Aorta (tissue), 5 donors: ENCODE measurements at places on chromosomes 3 and 15. TPM values are rescaled to one million over a fixed set of nuclear protein-coding genes. Genes with fewer than 3 reads are reported as not detected.

Gene CCR1
- total RNA-seq = 13.9 TPM

Gene ADAMTSL3
- total RNA-seq = 54.8 TPM

Gene RASGRF1
- 0.15 TPM for total RNA-seq

DNA sequence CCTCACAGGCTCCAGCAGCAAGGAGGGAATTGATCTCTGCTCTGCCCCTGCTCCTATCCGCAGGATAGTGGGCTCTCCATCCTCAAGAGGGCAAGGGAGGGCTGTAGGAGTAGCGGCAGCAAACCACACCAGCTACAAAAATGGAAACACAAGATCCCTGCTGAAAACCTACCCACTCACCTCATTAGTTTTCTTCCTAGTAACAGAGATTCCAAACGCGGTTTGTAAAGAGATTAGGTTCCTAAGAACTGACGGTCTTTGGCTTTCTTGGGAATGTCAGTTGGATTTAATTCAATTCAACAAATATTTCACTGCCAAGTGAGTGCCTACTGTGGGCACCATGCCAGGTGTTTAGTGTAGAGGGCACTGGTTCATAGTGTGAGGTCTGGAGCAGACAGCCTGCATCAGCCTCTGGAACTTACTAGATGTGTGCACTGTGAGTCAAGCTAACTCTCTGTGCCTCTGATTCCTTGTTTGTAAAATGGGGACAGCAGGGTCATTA, 84.7 kb downstream of the MRPL46 start:
- no peaks in the 10 kb centered on the region for H3K4me1 ChIP-seq
- no peaks in the 10 kb centered on the region for H3K27me3 ChIP-seq
- DNase-seq = no peak
- H3K27ac ChIP-seq = no peak overlapping the region
- H3K36me3 ChIP-seq = no peaks in the 10 kb centered on the region

Gene XPC
- total RNA-seq = 36.7 TPM

GRCh38 chr3:170997961-170998913, 28.3 kb downstream of the SLC2A2 start:
- H3K27ac ChIP-seq = no peak overlapping the region
- no peak for DNase-seq
- H3K4me1 ChIP-seq = no peaks in the 10 kb centered on the region
- H3K4me3 ChIP-seq = no peak overlapping the region
- H3K27me3 ChIP-seq = no peaks in the 10 kb centered on the region

Gene SKOR1
- 1.2 TPM for total RNA-seq

GRCh38 chr3:78906245-78906644, 861.6 kb downstream of the ROBO1 start:
- no peaks in the 10 kb centered on the region for H3K27me3 ChIP-seq
- H3K27ac ChIP-seq = no peak overlapping the region
- H3K4me3 ChIP-seq = no peak overlapping the region
- no peak for DNase-seq
- H3K4me1 ChIP-seq = no peaks in the 10 kb centered on the region
- H3K36me3 ChIP-seq = no peaks in the 10 kb centered on the region

- no peak overlapping the region for H3K4me3 ChIP-seq
- H3K27ac ChIP-seq = no peak overlapping the region
These were observed 77.8 kb upstream of the WDR72 start for GRCh38 chr15:53837263-53837662.

DNA sequence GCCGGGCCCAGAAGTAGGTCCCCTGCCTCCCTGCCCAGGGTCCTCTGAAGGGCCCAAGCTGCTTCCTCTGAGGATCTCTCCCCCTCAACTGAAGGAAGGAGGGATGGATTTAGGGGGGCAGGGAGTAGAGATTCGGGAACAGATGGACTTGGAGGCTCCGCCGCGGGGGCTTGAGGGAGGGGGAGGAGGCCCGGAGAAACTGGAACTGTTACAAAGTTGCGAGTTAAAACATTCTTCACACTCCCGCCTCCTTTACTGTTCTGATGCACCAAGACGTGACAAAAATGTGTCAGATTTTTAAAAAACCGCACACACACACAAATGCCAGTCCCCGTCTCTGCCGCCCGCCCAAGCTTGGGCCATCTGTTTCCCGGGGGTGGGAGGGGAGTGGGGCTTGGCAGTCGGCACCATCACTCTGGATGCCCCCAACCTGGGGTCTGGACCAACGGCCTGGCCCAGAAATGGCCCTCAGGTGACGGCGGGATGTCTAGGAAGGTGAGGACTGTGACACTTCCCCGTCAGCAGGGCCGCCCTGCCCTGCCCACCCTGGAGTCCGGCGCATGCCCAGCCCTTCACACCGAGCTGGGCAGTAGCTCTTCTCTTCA, 25.0 kb upstream of the LINGO1 start:
- DNase-seq = no peak
- no peaks in the 10 kb centered on the region for H3K27me3 ChIP-seq
- H3K4me3 ChIP-seq = no peak overlapping the region
- H3K27ac ChIP-seq = no peak overlapping the region
- no peaks in the 10 kb centered on the region for H3K4me1 ChIP-seq

- H3K36me3 ChIP-seq = no peaks in the 10 kb centered on the region
- no peak for DNase-seq
- no peaks in the 10 kb centered on the region for H3K27me3 ChIP-seq
These were observed 7.1 kb downstream of the CSPG5 start for GRCh38 chr3:47571391-47572175.

DNA sequence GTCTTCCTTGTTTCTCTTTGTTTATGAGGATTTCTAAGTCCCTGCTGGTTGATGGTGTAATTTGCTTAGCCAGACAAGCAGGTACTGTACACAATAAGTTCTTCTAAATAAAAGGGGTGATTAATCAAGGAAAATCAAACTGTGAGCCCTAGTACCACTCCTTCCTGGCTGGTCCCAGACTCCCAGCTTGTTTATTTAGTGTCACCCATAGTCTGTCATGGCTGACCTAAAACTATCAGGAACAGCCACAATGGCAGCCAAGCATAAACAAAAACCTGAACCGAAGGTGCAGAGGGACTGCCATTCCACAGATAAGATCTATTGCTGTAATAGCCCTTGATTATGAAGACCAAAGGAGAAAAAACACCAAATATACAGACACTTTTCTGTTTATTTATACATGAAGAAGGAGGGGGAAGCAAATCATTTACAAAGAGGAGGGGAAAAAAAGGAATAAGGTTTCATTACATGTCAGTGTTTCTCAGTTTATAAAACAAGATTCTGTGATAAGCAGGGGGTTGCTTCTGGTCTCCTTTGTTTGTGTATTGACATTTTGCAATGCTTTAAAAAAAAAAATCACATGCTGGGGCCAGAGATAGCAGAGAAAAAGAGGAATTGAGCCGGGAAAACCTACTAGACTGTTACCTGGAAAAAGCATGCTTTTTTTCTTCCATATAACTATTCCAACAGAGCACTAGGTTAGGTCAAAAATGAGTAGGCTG, 182.4 kb upstream of the DPH6 start:
- H3K4me1 ChIP-seq = no peaks in the 10 kb centered on the region
- H3K36me3 ChIP-seq = no peaks in the 10 kb centered on the region
- DNase-seq = no peak
- no peak overlapping the region for H3K27ac ChIP-seq
- H3K27me3 ChIP-seq = no peaks in the 10 kb centered on the region
- no peak overlapping the region for H3K4me3 ChIP-seq

DNA sequence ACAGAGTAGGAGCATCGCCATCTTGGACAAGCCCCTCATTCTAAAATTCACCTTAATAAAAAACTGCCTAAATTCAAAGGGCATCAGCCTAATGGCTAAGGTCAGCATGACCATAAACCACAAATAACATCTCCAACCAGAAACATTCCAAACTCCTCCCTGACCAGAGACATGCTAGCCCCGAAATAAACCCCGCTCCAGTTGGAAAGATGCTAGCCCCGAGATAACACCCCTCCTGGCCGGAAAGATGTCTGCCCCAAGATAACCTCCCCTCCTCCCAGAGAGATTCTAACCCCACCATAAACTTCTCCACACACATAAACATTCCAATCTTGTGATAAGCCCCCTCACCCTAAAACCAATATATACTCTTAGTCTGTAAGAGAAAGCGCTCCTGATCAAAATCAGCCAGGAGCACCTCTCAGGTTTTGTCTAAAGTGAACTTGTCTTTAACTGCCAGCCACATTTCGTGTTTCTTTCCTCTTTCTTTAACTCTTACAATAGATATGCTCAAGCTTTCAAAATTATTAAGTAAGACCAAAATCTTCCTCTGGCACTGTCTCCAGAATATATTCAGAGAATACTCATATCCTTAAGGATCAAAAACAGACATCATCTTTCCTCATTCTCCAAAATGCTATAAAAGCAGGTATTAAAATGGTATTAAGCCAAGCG, 104.1 kb downstream of the GSK3B start:
- no peaks in the 10 kb centered on the region for H3K27me3 ChIP-seq
- H3K36me3 ChIP-seq = no peaks in the 10 kb centered on the region
- H3K4me1 ChIP-seq = no peaks in the 10 kb centered on the region
- DNase-seq = no peak
- no peak overlapping the region for H3K27ac ChIP-seq
- no peak overlapping the region for H3K4me3 ChIP-seq

GRCh38 chr15:62066663-62067447, at the start of gene C2CD4A:
Gene C2CD4A, plus strand, starts transcription at chr15:62066977. Its CDS starts 637 bp downstream, at chr15:62067614.
- no peaks in the 10 kb centered on the region for H3K27me3 ChIP-seq
- H3K4me3 ChIP-seq = peak within 1 kb of the TSS; percentile 49
- DNase-seq = peak; percentile 88
- H3K4me1 ChIP-seq = no peaks in the 10 kb centered on the region

- H3K36me3 ChIP-seq = no peaks in the 10 kb centered on the region
- no peak overlapping the region for H3K27ac ChIP-seq
- no peak for DNase-seq
- no peaks in the 10 kb centered on the region for H3K27me3 ChIP-seq
These were observed 144.0 kb downstream of the SEMA6D start for GRCh38 chr15:47861111-47861903.

GRCh38 chr15:70167155-70167554, 69.4 kb upstream of the TLE3 start:
- H3K27me3 ChIP-seq = no peaks in the 10 kb centered on the region
- no peak for DNase-seq
- H3K27ac ChIP-seq = no peak overlapping the region

Gene ZNF620
- 5.1 TPM for total RNA-seq

Gene HCN4
- not detected for total RNA-seq

GRCh38 chr15:85172846-85173490, 191.3 kb downstream of the PDE8A start:
- no peaks in the 10 kb centered on the region for H3K36me3 ChIP-seq
- H3K27me3 ChIP-seq = no peaks in the 10 kb centered on the region
- H3K4me3 ChIP-seq = no peak overlapping the region
- H3K27ac ChIP-seq = no peak overlapping the region
- no peak for DNase-seq

DNA sequence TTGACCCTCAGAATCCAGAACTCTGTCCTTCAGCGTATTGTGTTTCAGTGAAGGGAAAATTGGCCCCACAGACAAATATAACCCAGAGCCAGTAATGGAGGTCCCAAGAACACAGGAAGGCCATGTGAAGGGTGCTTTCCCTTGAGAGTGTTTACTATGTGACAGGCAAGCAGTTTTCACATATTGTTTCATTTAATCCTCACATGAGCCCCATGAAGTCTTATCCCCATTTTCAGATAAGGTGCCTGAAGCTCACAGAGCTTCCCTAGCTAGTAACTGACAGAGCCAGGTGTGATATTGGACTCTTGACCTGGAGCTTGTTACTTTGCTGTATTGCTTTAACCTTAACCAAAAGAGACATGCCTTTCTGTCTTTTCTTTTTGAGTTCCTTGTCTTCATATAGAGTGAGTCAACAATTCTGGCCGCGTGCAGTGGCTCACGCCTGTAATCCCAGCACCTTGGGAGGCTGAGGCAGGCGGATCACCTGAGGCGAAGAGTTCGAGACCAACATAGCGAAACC, 9.4 kb upstream of the DVL3 start:
- H3K27me3 ChIP-seq = no peaks in the 10 kb centered on the region
- no peak overlapping the region for H3K4me3 ChIP-seq

Gene GOLGA6L4
- 6.8 TPM for total RNA-seq

- H3K36me3 ChIP-seq = no peaks in the 10 kb centered on the region
- no peaks in the 10 kb centered on the region for H3K27me3 ChIP-seq
- DNase-seq = no peak
- no peak overlapping the region for H3K27ac ChIP-seq
- no peaks in the 10 kb centered on the region for H3K4me1 ChIP-seq
- no peak overlapping the region for H3K4me3 ChIP-seq
These were observed 388.3 kb downstream of the FEZF2 start for GRCh38 chr3:61985020-61985419.

- no peak overlapping the region for H3K27ac ChIP-seq
- no peak overlapping the region for H3K4me3 ChIP-seq
- H3K4me1 ChIP-seq = peaks cover 4% of the 10 kb centered on the region
- no peak for DNase-seq
- H3K36me3 ChIP-seq = no peaks in the 10 kb centered on the region
- H3K27me3 ChIP-seq = no peaks in the 10 kb centered on the region
These were observed 33.6 kb downstream of the ADAMTS17 start for GRCh38 chr15:100308213-100308600.

DNA sequence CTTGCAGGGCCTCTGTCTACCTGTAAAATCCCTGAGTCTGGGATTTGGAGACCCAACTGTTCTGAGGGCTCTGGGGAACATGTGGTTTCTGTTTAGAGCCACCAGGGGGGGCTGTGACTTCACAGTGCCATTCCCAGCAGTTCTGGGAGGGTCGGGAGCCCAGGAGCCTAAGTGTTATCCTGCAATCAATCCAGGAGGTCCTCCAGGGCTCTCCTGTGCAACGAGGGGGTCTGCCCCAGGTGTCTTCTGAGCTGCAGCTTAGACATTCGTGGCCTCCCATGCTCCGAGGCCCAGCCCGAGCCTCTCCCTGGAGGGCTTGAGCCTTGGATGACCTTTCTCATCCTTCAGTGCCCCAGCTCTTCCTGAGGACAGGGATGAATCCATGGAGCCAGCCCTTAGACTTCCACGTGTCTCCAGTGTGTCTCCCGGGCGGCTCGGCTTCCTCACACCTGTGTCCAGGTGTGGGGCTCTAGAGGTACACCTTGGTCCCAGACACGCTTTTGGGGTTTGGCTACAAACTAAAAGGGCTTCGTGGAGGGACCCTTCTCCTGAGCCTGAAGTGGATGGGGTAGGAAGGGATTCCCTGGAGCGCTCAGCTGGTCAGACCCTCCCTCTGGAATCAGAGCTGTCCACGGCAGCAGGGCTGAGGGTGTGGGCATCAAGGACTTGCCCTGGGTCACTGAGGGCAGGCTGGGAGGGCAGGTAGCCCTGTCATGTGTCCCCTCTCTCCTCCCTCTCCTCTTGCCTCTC, 20.3 kb upstream of the ABTB1 start:
- H3K4me3 ChIP-seq = no peak overlapping the region
- H3K27ac ChIP-seq = no peak overlapping the region
- no peaks in the 10 kb centered on the region for H3K36me3 ChIP-seq
- no peaks in the 10 kb centered on the region for H3K4me1 ChIP-seq
- peak; percentile 84 for DNase-seq

- no peaks in the 10 kb centered on the region for H3K4me1 ChIP-seq
- H3K36me3 ChIP-seq = no peaks in the 10 kb centered on the region
- H3K4me3 ChIP-seq = no peak overlapping the region
These were observed 22.2 kb downstream of the ALDH1A2 start for GRCh38 chr15:58043192-58043903.

Gene ZNF860
- 0.65 TPM for total RNA-seq

- H3K4me1 ChIP-seq = no peaks in the 10 kb centered on the region
- DNase-seq = no peak
- no peaks in the 10 kb centered on the region for H3K36me3 ChIP-seq
- H3K4me3 ChIP-seq = no peak overlapping the region
- no peak overlapping the region for H3K27ac ChIP-seq
These were observed 9.7 kb downstream of the TRPM7 start for GRCh38 chr15:50676799-50677483.

- H3K27me3 ChIP-seq = no peaks in the 10 kb centered on the region
- H3K36me3 ChIP-seq = no peaks in the 10 kb centered on the region
- H3K4me1 ChIP-seq = no peaks in the 10 kb centered on the region
- H3K4me3 ChIP-seq = no peak overlapping the region
These were observed 734.2 kb downstream of the MCTP2 start for GRCh38 chr15:94965593-94965992.
